ENCODE measurements at places on chromosomes 11 and 22.
A peak's percentile ranks its signal among the peaks of the same experiment; 100 is the strongest.

GRCh38 chr11:13168271-13168670, 109.3 kb upstream of the BMAL1 start:
- no peak for DNase-seq

DNA sequence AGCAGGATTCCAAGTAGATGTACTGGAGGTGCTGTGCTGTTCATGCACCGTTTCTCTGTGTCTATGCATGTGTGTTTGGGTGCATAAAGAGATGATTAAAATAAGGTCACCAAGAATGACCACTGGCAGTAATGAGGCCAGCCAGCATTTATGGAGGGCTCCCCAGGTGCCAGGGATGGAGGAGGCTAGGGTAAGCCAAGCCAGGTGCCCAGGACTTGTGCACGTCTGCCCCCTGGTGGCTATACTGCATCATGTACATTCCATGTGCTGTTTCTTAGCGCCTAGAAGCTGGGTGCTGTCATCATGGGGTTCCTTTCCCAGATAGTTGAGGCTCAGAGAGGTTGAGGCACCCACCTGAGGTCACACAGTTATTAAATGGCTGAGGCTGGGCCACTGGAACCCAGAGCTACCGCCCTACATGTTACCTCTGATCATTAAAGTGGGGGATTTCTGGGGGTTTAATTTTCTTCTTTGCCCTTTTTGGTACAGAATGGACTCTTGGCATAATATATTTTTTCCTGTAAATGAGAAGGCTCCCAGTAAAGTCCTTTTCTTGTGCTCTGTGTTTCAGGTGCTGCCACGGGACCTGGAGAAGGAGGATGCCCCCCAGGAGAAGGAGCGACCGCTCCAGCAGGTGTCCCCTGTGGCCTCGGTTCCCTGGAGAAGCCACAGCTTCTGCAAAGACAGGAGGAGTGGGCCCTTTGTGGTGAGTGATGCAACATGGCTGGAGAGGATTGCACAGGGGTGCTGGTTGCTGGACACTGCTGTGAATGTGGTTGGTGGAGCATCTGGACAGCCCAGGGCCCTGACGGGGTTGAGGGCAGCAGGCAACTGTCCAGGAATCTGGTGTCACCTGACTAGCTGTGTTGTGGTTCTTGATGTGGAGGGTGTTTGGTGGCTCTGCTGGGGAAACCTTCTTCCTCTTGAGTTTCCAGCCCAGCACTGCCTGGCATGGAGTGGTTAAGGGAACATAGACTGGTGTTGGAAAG, 96.4 kb downstream of the KIAA1671 start:
- DNase-seq, result peak; percentile 69

- DNase-seq, result no peak
Measured at GRCh38 chr11:125164091-125164421, 495 bp upstream of the PKNOX2 start.

DNA sequence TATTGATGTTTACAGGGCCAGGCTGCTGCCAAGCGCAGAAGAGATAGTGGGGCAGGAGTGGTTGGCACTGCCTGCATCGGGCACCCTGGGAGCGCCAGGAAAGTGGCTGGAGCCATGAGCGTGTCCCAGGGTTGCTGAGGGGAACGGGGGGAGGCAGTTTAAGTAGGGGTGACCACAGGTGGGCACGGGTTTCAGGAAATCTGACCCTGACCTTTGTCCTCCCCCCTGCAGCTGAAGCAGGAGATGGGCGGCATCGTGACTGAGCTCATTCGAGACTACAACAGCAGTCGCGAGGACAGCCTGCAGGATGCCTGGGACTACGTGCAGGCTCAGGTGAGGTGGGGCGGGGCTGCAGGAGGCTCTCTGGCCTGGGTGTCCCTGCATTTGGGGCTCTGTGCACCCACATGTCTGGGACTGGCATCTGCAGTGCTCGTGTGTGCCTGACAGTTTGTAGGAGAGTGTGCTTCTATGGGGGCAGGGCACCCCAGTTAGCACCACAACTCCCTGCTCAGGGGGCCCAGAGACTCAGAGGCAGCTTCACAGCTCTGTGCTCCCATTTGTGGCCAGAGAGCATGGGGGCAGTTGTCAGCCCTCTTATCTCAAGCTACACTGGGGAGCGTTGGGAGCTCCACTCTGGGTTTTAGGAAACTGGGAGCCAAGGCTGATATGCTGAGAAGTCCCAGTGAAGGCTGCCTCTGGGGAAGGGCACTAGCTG, 49.7 kb downstream of the CD82 start:
- DNase-seq, result no peak

GRCh38 chr11:57529012-57529411, 1.5 kb downstream of the TIMM10 start:
- DNase-seq, result no peak

GRCh38 chr11:125978778-125979407, 33.0 kb downstream of the VSIG10L2 start:
- DNase-seq, result no peak

GRCh38 chr11:69216647-69217051, 60.9 kb downstream of the SMIM38 start:
- no peak for DNase-seq

GRCh38 chr11:206526-207207, 532 bp downstream of the BET1L start:
- no peak for DNase-seq

- DNase-seq, result no peak
Measured at GRCh38 chr22:48223488-48224190, 1461.2 kb downstream of the TBC1D22A start.

GRCh38 chr11:72637926-72638325, 36.3 kb downstream of the PDE2A start:
- DNase-seq, result no peak

DNA sequence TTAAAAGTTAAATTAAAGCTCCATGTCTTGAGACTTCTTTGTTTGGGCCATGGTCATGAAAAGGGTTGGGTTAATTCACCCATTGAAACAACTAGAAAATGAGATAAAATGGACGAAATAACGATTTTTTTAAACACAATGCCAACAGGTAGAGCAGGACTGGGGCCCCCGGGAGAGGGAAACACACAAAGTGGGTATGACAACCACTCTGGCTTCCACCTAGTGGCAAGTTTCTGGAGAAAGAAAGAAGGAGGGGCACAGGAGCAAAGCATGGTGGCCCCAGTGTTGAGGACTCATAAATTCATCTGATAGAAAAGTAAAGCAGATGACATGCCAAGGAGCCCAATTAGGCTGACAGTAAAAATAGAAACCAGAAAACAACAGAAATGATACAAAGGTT, 68.4 kb downstream of the MYEOV start:
- no peak for DNase-seq

DNA sequence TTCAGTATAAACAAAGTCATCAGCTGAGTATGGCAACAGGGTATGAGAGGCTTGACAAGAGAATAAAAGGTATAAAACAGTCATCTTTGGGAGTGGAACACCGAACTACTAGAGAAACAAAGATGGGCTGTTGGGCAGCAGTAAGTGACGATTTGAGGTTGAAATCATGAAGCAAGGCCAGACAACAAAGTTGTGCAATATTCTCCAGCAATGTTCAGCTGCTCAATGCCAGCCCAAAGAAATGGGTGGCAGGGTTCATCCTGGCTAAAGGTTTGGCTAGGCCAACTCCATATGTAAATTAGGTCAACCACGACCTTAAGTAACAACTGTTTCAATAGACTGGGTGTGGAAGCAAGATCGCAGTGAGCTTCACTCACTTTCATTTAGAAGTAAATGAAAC, 6.2 kb downstream of the APIP start:
- DNase-seq, result no peak

DNA sequence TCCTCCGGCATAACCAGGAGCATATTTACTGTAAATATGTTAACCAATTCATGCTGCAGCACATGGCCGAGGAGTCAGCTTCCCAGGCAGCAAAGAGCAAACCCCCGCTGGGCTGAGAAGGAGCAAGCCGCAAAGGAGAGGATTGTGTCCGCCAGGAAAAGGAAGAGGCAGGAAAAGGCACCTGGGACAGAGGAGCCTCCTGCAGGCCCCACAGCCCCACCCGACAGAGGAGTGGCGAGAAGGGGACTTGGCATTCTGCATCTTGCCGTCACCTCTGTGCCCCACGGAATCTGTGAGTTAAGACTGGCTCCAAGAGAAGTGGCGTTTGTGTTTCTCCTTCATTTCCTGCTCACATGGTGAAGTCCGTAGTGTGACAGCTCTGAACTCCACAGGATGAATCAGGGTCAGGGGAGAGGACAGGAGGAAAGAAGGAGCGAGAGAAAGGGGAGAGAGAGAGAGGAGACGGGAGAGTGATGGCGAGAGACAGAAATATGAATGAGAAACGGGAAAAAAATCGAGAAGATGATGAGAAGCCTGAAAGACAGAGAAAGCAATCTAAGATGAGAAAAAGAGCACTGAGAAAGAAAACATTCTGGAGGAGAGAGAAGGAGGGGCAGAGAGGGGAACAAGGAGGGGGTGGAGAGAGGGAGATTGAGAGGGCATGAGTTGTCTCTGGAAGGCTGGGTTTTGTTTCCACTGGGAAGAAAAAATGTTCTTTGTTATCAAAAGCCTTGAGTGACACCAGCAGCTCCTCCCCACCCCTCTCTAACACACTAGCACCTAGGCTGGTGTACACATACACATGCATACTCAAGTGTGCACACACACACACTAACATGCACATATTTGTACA, 489.6 kb downstream of the MN1 start:
- DNase-seq, result no peak

DNA sequence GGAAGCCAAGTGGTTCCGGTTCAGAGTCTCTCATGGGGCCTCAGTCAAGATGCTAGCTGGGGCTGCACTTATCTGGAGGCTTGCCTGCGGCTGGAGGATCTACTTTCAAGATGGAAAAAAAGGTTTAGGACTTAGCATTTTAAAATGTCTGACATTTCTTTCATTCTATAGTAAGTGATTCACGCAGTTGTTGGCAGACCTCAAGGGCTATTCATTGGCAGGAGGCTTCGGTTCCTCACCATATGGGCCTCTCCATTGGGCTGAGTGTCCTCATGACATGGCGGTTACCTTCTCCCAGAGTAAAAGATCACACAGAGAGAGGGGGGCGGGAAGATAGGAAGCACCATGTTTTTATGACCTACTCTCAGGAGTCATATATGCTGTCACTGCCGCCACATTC, 298.0 kb upstream of the PLET1 start:
- DNase-seq, result no peak

DNA sequence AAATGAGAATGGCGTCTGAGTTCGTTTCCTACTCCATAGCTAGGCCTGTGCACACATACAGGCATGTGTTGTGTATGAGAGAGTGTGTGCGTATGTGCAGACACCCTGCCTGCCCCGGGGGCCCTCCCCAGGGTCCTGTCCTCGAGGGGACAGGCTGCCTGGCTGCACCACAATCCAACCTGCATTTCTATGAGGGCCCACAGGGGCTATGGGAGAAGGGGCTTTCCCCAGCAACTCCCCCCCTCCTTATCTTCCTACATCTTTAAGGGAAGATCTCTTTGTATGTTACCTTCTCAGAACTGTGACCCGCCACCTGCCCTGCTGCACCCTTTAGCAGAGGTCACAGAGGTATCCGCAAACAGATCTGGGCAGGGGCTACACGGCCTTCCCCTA, 14.9 kb downstream of the ADORA2A start:
- no peak for DNase-seq

- no peak for DNase-seq
Measured at GRCh38 chr11:73206801-73207200, 11.3 kb upstream of the P2RY2 start.

DNA sequence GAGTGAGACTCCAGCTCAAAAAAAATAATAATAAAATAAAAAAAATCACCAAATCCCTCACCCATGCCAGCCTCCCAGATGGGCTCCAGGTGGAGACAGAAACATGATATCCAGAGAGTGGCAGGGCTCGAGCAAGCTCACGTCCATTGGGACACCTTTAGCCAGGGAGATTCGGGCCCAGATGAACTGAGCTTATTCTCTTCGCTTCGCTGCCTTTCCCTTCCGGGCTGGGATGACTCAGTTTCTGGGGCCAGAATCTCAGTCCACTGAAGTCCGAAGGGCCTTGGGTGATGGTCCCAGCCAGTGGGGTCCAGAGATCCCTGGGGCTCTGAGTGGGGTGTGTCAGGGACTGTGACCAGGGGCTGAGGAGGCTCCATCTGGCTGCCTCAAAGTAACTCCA, 23.0 kb upstream of the MYEOV start:
- DNase-seq, result no peak

GRCh38 chr22:43945632-43946383, 9.4 kb upstream of the SAMM50 start:
- peak; percentile 74 for DNase-seq

GRCh38 chr11:23123753-23124152, 263.5 kb upstream of the CCDC179 start:
- DNase-seq, result no peak

- DNase-seq, result no peak
Measured at GRCh38 chr11:73170140-73170539, 28.0 kb upstream of the FCHSD2 start.

All from stimulated activated CD4-positive, alpha-beta T cell treated with anti-CD3 and anti-CD28 coated beads, Interleukin-2, amount 100 ng/mL, for 48 hours (primary cell).